Smooth muscle cell of bladder (primary cell): ENCODE measurements at places on chromosomes 5 and 9. TPM values are rescaled to one million over a fixed set of nuclear protein-coding genes. Genes with fewer than 3 reads are reported as not detected.

The PLPP7 gene
- total RNA-seq: 6.8 and 14.0 TPM in 2 replicates

The TAS2R1 gene
- total RNA-seq: not detected in 2 replicates

The ENTPD8 gene
- not detected in 2 replicates for total RNA-seq

The CPLANE1 gene
- total RNA-seq: 14.4 and 17.0 TPM in 2 replicates
